H1 (cell line): ENCODE measurements at places on chromosomes 2 and 18. TPM values are rescaled to one million over a fixed set of nuclear protein-coding genes. Genes with fewer than 3 reads are reported as not detected.

The FAM136A gene
- polyA plus RNA-seq, result 48.9 and 58.2 TPM in 2 replicates

The EMILIN2 gene
- polyA plus RNA-seq, result 6.0 and 8.1 TPM in 2 replicates

The KCNIP3 gene
- polyA plus RNA-seq, result 0.33 and 0.53 TPM in 2 replicates

The DUSP19 gene
- 0.53 and 0.73 TPM in 2 replicates for polyA plus RNA-seq

The TPO gene
- polyA plus RNA-seq, result not detected in 2 replicates

The FAP gene
- not detected in 2 replicates for polyA plus RNA-seq

The STARD6 gene
- polyA plus RNA-seq, result not detected in 2 replicates

The RAB6C gene
- 0.03 TPM in 1 of 2 replicates, not detected in the other for polyA plus RNA-seq

The HOXD12 gene
- not detected in 2 replicates for polyA plus RNA-seq

The CIDEA gene
- polyA plus RNA-seq, result 0.06 TPM in 1 of 2 replicates, not detected in the other

The WNT10A gene
- polyA plus RNA-seq, result 0.05 TPM in 1 of 2 replicates, not detected in the other

The RGPD4 gene
- polyA plus RNA-seq, result not detected in 2 replicates

The ALK gene
- 0.02 and 0.08 TPM in 2 replicates for polyA plus RNA-seq

DNA sequence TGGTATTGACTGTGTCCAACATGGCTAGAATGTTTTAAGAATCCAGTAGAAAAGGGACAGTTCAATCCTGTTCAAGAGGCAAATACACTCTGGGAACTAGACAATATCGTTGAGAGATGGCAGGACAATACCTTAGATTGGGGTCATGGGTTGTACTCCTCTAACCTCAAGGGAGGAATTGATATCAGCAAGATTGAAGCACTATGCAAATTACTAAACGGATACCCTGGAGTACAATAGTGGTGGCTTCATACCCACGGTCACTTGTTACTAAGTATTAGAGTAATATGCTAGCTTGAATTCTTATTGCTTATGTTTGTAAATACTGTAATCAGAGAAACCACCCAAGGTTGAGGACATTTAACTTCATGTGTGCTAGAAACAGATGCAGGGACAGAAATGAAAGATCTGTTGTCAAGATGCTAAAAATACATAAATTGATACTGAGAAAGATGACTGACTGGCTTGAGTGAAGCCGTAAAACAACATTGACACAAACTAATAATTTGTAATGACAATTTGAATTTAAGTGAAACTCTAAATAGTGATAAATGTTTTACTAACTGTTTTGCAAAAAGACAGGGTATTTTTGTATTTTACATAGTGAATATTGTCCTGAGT is 73.3 kb downstream of the KCNJ3 start:
- no peak for DNase-seq

- no peak for DNase-seq
These were observed 10.4 kb upstream of the DOCK10 start for GRCh38 chr2:225052703-225053102.

- DNase-seq, result no peak
These were observed 640.8 kb downstream of the DPP10 start for GRCh38 chr2:115083225-115083624.

GRCh38 chr18:13890761-13891361 is 24.5 kb downstream of the MC2R start:
- no peak for DNase-seq

DNA sequence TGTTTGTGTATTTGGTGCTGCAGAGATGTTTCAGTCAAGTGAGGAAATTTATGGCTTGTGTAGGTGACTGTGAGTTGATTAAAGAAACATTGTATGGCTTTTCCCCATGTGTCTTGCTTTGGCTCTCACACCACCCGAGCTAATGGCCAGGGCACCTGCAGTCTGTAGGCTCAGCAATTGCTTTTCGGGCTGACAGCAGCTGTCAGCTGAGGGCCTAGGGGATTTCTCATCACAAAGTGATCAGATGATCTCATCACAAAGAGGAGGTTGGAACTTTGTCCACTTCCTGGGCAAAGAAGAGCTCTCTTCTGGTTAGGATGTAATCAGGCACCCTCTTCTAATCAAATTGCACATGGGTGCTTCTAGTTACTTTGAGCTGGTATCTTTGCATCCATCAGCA is 632.2 kb downstream of the SLC4A3 start:
- DNase-seq, result no peak

DNA sequence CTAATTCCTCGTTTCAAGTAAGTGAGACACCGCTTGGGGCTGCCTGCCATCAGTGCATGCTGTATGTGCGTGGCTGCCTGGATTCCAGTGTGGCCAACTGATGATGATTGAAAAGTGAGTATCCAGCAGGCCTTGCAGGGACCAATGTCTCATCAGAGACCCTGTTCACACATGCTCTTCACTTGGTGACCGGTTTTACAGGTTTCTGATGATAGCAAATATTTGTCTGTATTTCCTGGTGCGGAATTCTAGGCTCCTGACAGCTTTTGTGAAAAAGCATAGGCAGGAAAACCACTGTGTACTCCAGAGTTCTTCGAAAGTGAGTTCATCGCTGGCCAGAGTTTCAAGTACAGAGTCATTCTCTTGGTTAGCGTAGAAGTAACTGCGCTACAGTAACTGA is 13.8 kb upstream of the YWHAQ start:
- DNase-seq, result no peak

DNA sequence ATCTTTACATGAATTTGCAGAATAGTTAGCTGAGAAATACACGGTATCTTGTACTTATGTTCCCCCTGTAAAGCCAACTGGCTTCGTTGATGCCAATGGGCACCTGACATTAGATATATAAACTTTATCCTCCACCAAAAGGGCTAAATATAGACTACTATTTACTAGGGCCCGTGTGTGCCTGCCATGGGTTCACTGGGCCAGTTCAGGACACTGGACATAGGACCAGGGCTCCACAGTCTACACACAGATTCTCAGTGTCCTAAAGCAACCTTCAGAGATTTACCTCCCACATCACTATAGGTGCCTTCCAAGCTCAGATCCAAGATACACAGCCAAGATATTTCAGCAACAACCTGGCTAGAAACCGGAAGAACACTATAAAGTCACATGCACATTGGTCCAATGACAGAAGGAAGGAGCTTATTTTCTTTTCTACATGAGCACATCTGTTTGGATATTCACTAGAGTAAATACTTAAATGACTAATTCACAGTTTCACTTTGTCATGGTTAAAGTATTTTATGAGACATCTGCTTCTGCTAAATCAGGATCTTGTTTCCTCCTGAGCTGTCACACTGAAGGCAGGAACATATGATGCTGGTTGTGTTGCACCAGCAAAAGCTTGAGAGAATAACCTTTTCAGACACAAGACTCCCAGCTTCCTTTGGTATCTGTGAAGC is 95.1 kb downstream of the MYO5B start:
- DNase-seq, result no peak

- no peak for DNase-seq
These were observed 220.1 kb upstream of the TMEFF2 start for GRCh38 chr2:192414794-192415193.

DNA sequence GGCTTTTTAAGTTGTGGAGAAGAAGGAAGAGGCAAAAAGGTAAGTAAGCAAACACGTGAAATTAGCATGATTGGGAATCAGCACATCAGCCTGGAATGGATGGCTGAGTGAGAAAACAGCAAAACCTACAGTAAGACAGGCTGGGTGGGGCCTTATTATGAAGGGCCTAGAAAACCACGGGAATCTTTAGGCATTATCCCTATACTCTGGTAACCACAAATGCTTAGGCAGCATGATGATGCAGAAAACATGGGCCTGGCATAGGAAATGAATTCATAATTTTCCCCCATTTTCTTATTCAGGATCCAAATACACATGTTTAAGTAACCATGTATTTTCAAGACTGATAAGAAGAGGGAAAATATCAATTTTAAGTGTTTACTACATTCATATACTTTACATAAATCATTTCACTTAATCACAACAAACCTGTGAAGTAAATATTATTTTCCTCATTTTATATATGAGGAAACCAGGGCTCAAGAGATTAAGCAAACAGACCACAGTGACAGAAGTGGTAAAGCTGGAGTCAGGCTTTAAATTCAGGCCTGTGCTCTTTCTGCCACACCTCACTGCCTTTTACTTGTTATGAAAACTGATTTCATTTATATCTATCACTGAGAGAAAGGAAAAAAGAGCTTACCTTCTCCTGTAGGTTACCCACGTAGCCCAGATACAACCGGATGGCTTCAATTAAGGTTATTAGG is 4.0 kb downstream of the TMEM17 start:
- no peak for DNase-seq

- DNase-seq, result no peak
These were observed 110.5 kb upstream of the SCG2 start for GRCh38 chr2:223712642-223713041.

DNA sequence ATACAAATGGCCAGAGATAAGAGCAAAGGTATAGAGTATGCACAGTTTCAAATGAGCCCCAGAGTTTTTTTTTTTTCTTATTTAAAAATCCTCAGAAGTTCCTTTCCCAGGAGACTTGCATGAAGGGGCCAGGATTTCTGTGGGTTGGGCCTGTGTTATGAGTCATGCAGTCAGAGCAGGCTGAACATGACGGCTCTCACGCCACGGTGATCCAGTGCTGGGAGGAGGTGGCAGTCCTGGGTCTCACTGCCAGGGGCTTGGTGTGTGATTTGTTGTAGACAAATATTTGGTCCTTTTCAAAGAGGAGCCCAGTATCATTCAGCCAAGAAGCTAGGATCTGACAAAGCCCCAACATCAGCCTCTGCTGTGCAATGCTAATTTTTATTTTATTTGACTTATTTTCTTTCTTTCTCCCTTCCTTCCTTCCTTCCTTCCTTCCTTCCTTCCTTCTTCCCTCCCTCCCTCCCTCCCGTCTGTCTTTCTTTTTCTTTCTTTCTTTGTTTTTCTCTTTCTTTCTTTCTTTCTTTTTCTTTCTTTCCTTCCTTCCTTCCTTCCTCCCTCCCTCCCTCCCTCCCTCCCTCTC is 10.4 kb upstream of the KCNE4 start:
- DNase-seq, result no peak

GRCh38 chr2:109473616-109474318 is 140.0 kb downstream of the SEPTIN10 start:
- no peak for DNase-seq

DNA sequence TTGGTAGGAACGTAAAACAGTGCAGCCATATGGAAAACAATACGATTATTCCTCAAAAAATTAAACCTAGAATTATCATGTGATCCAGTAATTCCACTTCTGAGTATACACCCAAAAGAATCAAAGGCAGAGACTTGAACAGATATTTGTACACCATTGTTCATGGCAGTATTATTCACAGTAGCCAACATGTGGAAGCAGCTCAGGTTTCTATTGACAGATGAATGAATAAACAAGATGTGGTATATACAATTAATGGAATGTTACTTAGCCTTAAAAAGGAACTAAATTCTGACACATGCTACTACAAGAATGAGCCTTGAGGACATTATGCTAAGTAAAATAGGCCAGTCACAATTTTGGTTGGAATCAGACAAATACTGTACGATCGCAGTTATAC is 14.2 kb upstream of the RTTN start:
- no peak for DNase-seq

DNA sequence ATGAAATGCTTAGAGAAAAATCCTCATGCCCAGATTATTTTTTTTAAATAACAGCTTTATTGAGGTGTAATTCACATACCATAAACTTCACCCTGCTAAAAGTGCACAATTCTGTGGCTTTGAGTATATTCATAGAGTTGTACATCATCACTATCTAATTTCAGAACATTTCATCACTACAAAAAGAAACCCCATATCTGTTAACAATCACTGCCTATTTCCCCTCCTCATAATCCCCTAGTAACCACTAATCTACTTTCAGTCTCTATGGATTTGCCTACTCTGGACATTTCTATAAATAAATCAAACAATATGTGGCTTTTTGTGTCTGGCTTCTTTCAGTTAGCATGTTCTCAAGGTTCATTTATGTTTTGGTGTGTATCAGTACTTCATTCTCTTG is 51.4 kb downstream of the OSBPL1A start:
- no peak for DNase-seq

GRCh38 chr2:104758199-104758620 is 95.7 kb upstream of the POU3F3 start:
- peak; percentile 77 for DNase-seq

DNA sequence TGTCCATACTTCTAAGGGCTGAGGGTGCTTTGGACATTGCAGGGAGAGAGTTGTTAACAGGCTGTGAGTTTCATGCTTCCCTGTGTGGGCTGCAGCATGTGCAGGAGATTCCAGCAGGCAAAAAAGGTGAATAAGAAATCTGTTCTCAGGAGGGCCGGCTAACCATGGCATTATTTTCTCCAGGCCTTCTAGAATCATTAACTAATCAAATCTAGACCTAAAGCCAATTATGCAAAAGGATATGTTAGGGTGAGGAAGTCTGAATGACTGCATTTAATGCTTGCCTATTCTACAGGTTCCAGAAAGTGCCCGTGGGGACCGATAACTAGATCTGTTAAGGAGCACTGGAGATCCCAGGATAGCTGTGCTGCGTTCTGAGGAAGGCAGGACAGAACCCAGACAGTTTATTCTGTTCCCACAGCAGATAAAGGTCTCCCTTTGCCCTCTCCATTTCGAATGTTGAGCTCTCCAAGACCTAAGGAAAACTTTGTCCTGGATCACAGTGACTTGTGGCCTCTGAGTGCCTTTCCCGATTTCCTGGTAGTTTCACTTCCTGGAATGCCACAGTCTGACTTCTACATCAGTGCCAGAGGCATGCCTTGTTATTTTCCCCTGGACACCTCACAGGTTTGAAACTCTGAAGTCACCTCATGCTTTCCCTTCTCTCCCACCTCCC is 50.0 kb upstream of the ZFP36L2 start:
- DNase-seq, result no peak

- DNase-seq, result no peak
These were observed 154.2 kb upstream of the ZNF236 start for GRCh38 chr18:76668119-76668518.

- no peak for DNase-seq
These were observed 915.4 kb downstream of the TSN start for GRCh38 chr2:122670897-122671296.

- no peak for DNase-seq
These were observed 8.1 kb upstream of the WIPF1 start for GRCh38 chr2:174605687-174606086.

DNA sequence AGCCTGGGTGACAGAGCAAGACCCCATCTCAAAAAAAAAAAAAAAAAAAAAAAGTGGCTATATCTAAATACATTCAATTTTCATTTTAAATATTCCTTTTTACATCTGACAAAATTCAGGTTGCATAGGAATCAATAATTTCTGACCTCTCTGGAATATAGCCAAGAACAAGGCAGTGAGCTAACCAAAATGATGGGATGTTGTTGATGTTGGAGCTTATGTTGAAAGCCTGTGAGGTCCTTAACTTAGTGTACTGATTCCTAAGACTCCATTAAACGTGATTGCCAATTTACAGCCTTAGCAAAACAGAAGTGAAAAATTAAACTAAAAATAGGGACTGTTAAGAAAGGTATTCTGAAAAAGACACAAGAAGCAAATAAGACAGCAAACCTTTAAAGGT is 109.6 kb downstream of the MEP1B start:
- DNase-seq, result no peak

- no peak for DNase-seq
These were observed 55.2 kb upstream of the UGP2 start for GRCh38 chr2:63786471-63786870.

DNA sequence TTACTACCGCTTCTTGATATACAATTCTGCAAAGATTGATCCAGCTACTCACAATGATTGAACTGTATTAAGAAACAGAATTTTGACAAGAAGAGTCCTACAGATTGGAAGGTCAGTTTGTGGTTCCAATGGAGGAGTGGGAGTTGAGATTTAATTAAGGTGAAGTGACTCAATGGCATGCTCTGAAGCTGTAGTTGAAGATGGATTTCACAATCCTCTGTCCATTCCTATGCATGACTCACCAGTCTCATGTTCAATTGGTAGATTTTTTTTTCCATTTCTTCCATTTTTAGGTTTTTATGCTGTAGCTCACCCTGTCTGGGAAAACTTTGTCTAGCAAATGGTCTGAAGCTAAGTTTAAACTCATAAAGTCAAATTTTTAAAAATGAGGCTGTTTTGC is 83.3 kb downstream of the DPP4 start:
- no peak for DNase-seq

GRCh38 chr2:156526950-156527636 is 90.9 kb downstream of the GPD2 start:
- no peak for DNase-seq
